T-helper 17 cell (primary cell): ENCODE measurements at places on chromosomes 4 and X. TPM values are rescaled to one million over a fixed set of nuclear protein-coding genes. Genes with fewer than 3 reads are reported as not detected.

GRCh38 chr4:86451560-86452330 is 91.9 kb upstream of the MAPK10 start:
- H3K27me3 ChIP-seq = peaks cover 22% of the 10 kb centered on the region
- H3K4me1 ChIP-seq = no peaks in the 10 kb centered on the region
- H3K36me3 ChIP-seq = peaks cover 2% of the 10 kb centered on the region

Gene BEX5
- 8.9 TPM for total RNA-seq

GRCh38 chrX:63560601-63561218 is 209.6 kb upstream of the SPIN4 start:
- H3K27me3 ChIP-seq = no peaks in the 10 kb centered on the region
- DNase-seq = peak; percentile 15
- H3K4me1 ChIP-seq = peaks cover 10% of the 10 kb centered on the region
- peak overlapping the region; percentile 97 for H3K27ac ChIP-seq
- no peaks in the 10 kb centered on the region for H3K36me3 ChIP-seq
- peak overlapping the region; percentile 96 for H3K4me3 ChIP-seq

Gene APLN
- not detected for total RNA-seq

- H3K27ac ChIP-seq = no peak overlapping the region
- no peaks in the 10 kb centered on the region for H3K4me1 ChIP-seq
- H3K4me3 ChIP-seq = no peak overlapping the region
- H3K27me3 ChIP-seq = peaks cover 5% of the 10 kb centered on the region
- DNase-seq = no peak
- no peaks in the 10 kb centered on the region for H3K36me3 ChIP-seq
Measured at GRCh38 chrX:11606408-11606807, 59.3 kb downstream of the ARHGAP6 start.

DNA sequence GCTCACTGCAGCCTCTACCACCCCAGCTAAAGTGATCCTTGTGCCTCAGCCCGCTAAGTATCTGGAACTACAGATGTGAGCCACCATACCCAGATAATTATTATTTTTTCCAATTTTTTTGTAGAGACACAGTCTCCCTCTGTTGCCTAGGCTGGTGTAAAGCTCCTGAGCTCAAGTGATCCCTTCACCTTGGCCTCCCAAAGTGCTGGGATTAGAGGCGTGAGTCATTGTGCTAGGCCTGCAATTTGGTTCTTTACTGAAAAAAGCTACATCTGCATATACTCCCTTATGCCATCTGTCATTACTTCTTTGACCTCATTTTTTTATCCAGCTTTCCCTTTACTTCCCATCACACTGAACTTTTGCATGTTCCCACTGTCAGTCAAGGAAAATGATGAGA is 2012.4 kb upstream of the IGFBP7 start:
- no peaks in the 10 kb centered on the region for H3K27me3 ChIP-seq
- no peak overlapping the region for H3K4me3 ChIP-seq
- no peak for DNase-seq
- no peaks in the 10 kb centered on the region for H3K36me3 ChIP-seq

- no peak overlapping the region for H3K4me3 ChIP-seq
- DNase-seq = no peak
- H3K27me3 ChIP-seq = no peaks in the 10 kb centered on the region
Measured at GRCh38 chr4:113540859-113541258, 220.7 kb downstream of the CAMK2D start.

Gene BTK
- total RNA-seq = 13.8 TPM

Gene FOXP3
- 16.1 TPM for total RNA-seq

Gene PAGE4
- not detected for total RNA-seq

- H3K27me3 ChIP-seq = no peaks in the 10 kb centered on the region
- H3K4me1 ChIP-seq = peaks cover 45% of the 10 kb centered on the region
- peak overlapping the region; percentile 99 for H3K27ac ChIP-seq
- peak overlapping the region; percentile 87 for H3K4me3 ChIP-seq
Measured at GRCh38 chrX:56764975-56765791, 36.1 kb downstream of the NBDY start.

Gene RAB41
- not detected for total RNA-seq

Gene FAM90A26
- total RNA-seq = not detected

- H3K27ac ChIP-seq = no peak overlapping the region
- no peak overlapping the region for H3K4me3 ChIP-seq
- H3K27me3 ChIP-seq = no peaks in the 10 kb centered on the region
Measured at GRCh38 chrX:147565237-147565636, 346.5 kb upstream of the FMR1 start.

DNA sequence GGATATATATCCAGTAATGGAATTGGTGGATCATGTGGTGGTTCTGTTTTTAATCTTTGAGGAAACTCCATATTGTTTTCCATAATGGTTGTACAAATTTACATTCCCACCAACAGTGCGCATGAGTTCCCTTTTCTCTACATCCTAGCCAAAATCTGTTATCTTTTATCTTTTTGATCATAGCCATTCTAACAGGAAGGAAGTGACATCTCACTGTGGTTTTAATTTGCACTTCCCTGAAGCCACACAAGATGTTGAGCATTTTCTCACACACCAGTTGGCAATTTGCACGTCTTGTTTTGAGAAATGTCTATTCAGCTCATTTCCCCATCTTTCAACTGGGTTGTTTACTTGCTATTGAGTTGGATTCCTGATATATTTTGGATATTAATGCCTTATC is 194.9 kb downstream of the CBLL2 start:
- no peaks in the 10 kb centered on the region for H3K27me3 ChIP-seq
- no peak for DNase-seq
- H3K27ac ChIP-seq = no peak overlapping the region

Gene CCKAR
- total RNA-seq = not detected

Gene RAB9B
- 0.18 TPM for total RNA-seq

Gene ADGRG2
- not detected for total RNA-seq

DNA sequence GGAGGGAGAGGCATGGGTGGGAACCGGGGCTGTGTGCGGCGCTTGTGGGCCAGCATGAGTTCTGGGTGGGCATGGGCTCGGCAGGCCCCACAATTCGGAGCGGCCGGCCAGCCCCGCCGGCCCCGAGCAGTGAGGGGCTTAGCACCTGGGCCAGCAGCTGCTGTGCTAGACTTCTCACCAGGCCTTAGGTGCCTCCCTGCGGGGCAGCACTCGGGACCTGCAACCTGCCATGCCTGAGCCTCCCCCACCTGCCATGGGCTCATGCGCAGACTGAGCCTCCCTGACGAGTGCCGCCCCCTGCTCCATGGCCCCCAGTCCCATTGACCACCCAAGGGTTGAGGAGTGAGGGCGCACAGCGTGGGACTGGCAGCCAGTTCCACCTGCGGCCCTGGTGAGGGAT is 573.9 kb downstream of the TMA16 start:
- H3K27me3 ChIP-seq = no peaks in the 10 kb centered on the region
- no peaks in the 10 kb centered on the region for H3K4me1 ChIP-seq
- no peak for DNase-seq
- H3K27ac ChIP-seq = no peak overlapping the region
- no peak overlapping the region for H3K4me3 ChIP-seq
